Thoracic aorta (tissue), 2 donors: ENCODE measurements at places on chromosomes 6 and 20.

GRCh38 chr6:108850669-108851465 is 2.6 kb downstream of the ARMC2 start:
- no peak for DNase-seq

DNA sequence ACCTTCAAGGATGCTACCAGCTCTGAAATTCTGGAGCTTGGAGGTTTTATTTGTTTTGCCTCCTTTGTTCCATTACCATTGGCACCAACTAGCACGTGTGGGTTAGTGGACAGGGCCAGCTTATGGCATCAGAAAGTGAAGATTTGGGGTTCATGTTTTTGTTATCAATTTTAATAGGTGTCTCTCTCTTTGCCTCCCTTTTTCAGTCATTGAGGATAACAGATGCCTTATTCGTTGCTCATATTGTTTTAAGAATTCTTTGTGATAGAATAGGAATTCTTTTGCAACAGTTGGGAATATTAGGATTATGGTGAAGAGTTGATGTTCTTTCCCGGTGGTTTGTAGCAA is 22.9 kb downstream of the TMC2 start:
- DNase-seq = no peak

GRCh38 chr6:30726506-30727413 is 6.6 kb downstream of the TUBB start:
- DNase-seq = no peak

DNA sequence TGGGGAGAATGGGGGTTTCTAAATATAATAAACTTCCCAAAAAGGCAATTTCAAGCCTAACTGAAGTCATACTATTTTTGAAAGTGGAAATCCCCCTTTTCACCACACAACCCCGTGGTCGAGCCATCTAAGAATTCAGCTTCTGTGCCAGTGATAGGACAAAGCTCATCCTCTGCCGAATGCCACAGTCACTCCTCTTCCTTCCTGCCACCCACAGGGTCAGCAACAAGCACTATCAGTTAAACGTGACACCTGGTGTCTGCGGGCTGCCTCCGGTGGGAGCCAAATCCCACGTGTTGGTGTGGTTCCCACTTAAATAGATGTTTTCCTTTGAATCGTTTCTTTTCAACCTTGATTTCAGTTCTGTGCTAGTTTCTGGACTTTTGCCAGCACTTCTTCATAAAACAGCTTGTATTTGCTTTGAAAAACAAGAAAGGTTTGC is 60.7 kb downstream of the TNFAIP3 start:
- no peak for DNase-seq

GRCh38 chr20:10332656-10333415 is 101.2 kb downstream of the MKKS start:
- DNase-seq = no peak

DNA sequence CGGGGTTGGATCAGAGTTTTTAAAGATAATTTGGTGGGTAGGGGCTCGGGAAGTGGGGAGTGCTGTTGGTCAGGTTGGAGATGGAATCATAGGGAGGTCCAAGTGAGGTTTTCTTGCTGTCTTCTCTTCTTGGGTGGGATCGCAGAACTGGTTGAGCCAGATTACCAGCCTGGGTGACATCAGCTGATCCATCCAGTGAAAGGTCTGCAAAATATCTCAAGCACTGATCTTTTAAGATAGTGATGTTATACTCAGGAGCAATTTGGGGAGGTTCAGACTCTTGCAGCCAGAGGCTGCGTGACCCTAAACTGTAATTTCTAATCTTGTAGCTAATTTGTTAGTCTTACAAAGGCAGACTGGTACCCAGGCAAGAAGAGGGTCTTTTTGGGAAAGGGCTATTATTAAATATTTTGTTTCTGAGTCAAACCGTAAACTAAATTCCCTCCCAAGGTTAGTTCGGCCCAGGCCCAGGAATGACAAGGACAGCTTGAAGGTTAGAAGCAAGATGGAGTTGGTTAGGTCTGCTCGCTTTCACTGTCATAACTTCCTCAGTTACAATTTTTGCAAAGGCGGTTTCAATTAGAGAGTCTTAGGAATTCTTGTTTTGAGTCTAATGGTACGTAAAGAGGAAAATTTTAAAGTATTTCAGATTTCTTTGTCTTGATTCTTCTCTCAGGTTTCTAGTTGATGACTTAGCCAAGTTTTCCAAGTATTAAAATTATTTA is 53.1 kb downstream of the SCAF8 start:
- DNase-seq = no peak

DNA sequence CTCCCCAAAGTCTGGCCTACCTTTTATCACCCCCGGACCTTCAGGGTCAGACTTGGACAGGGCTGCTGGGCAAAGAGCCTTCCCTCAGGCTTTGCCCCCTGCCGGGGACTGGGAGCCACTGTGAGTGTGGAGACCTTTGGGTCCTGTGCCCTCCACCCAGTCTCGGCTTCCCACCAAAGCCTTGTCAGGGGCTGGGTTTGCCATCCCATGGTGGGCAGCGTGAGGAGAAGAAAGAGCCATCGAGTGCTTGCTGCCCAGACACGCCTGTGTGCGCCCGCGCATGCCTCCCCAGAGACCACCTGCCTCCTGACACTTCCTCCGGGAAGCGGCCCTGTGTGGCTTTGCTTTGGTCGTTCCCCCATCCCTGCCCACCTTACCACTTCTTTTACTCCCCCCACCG is 10.3 kb downstream of the VEGFA start:
- no peak for DNase-seq

- DNase-seq = no peak
Observed at GRCh38 chr6:12175626-12176025, 114.5 kb upstream of the EDN1 start.

DNA sequence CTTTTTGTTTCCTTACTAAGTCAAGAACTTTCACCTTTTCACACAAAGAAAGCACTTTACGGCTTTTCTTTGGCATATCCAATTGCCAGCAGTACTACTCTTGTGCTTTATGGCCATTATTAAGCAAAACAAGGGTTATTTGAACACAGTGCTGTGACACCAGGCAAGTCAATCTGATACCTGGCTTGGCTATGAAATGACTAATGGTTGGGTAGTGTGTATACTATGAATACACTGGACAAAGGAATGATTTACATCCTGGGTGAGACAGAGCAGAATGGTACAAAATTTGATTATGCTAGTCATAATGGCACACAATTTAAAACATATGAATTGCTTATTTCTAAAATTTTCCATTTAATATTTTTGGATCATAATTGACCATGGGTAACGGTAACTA is 22.1 kb upstream of the ADGRF1 start:
- DNase-seq = no peak

GRCh38 chr6:49299279-49299678 is 163.8 kb downstream of the MMUT start:
- DNase-seq = no peak

DNA sequence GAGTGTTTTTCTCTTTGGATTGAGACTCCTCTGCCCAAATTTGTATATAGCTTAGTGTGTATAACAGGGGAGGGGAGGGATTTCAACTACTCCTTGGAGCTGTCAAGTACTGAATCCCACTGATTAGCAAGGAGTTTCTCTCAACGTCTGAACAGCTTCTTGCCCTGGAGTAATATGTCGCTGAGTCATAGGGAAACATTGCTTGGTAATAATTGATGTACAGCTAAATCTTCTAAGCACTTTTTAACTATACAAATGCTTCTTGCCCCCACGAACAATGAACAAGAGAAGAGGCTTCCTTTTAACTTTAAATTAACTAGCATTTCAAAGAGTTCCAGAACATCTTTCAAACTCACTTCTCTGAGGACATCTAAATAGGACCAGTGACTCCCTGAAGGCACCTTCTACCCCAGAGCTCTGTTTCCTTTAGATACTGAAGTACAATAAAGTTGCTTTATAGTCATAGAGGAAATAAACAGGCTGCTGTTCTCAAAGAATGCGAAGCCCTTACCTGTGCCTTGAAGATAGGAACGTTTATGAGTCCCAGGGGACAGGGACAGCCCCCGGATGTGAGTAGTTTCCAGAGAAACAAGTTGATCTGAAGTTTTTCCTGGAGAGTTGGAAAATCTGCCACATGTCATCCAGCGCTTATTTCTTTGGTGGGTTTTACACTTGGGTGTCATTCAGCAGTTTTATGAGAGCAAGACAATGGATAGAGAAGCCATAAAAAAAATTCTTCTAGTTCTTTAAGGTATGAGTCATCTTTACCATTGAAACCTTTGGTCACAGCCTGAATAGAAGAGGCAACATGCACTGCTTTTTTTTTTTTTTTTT is 462.5 kb upstream of the BTBD3 start:
- DNase-seq = no peak

DNA sequence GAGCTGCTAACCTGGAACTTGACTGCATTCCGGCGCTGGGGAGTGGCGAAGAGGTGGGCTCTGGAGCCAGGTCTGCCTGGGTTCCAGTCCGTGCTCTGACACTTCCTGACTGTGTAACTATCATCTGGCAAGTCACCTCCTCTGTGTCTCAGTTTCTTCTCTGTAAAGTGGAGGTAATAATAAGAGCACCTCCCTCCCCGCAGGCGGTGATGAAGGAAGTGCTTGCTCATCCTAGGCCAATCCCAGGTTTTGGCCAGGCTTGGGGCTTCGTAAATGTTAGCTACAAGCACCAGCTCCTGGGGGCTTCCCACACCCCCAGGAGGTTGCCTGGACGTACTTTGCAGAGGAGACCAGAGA is 32.8 kb downstream of the SNAI1 start:
- no peak for DNase-seq

- no peak for DNase-seq
Observed at GRCh38 chr6:163983679-163984078, 569.2 kb downstream of the QKI start.

- no peak for DNase-seq
Observed at GRCh38 chr20:17798601-17799000, 98.8 kb downstream of the BANF2 start.

GRCh38 chr20:2521369-2522305 is 12.9 kb upstream of the ZNF343 start:
- DNase-seq = no peak

- DNase-seq = no peak
Observed at GRCh38 chr6:131073577-131073976, 10.5 kb upstream of the EPB41L2 start.

DNA sequence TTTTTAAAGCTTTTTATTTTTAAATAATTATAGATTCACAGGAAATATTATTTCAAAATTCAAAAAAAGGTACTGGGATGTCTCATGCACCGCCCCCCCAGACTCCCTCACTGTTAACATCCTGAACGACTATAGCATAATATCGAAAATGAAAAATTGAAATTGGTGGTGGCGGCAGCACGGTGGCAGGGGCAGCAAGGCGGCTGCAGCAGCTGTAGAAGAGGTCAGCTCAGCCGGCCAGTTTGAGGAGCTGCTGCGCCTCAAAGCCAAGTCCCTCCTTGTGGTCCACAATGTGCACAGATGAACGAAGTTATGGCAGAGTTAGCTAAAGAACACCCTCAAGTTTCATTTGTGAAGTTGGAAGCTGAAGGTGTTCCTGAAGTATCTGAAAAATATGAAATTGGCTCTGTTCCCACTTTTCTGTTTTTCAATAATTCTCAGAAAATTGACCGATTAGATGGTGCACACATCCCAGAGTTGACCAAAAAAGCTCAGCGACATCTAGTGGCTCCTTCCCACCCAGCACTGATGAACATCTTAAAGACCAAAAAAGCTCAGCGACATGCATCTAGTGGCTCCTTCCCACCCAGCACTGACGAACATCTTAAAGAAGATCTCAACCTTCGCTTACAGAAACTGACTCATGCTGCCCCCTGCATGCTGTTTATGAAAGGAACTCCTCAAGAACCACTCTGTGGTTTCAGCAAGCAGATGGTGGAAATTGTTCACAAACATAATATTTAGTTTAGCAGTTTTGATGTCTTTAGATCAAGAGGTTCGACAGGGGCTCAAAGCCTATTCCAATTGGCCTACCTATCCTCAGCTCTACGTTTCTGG is 100.8 kb downstream of the FAM217A start:
- DNase-seq = no peak

DNA sequence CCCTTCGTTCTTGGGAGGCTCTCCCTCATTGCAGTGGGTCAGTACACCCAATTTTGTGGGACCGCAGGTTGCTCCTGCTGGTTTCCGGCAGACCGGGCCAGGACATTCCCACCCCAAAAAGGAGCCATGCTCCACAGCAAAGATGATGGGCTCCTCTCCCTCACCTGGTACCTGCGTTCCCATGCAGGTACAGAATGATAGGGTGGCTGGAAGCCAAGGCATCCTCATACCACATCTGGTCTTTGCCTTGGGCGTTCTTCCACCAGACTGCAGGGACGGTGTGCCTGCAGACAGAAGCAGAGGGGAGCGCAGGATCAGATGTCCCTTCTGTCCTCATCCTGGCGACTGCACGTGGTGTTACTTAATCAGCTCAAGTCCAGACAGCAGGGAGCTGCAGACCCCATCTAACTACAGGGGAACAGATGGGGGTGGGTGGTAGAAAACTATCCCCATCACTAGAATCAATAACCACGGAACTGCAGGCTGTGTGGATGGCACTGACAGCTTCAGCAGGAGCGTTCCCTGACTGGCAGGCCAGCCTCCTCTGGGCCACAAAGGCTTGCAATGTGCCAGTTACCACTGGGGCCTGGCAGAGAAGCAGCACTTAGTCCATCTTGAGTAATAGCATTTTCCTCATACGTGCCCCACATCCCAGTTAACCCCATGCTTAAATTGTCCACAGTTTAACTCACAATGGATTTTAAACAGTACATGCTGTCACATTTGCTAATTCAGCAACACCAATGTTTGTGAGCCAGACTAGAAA is 70.4 kb downstream of the ABHD12 start:
- no peak for DNase-seq

GRCh38 chr6:45702849-45703739 is 312.6 kb downstream of the CLIC5 start:
- DNase-seq = no peak

- no peak for DNase-seq
Observed at GRCh38 chr6:141451511-141452353, 681.0 kb upstream of the GJE1 start.

DNA sequence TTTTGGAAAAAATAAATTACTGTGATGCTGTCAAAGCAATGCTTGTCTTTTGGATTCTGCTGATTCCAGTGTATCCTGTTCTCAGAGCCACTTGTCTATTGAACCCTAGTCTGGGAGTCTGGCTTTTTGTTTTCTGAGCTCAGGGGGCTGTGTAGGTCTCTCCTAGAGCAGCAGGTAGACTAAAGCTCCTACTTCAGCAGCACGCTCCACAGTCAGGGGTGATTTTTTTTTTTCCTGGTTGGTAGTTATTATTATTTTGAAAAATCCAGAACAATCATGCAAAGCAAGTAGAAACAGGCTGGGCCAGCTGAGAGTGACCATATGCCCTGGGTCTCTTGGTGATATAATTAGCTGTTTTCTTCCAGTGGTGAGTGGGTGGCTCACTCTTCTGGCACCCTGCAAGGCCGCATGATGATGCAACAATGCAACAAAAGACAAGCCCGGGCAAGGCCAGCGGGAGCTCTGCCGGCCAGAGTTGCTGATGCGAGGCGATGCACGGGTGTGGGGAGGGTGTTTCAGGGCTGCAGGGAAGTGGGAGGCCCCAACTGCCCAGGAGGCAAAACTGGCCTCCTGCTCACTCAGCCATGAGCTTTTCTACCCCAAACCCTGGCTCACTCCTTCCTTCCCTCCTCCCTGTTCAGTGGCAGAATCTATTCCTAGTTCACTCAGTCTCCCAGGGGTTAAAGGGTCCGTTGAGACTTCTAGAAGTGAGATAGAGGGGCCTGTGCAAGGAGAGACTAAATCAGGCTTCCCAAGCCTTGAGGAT is 11.5 kb upstream of the CDKN1A start:
- DNase-seq = peak; percentile 67

GRCh38 chr6:36794713-36795065 is 44.6 kb downstream of the CPNE5 start:
- no peak for DNase-seq
